ENCODE measurements at places on chromosomes 6 and 20.

GRCh38 chr6:44166591-44167184 lies 8.1 kb downstream of the CAPN11 start:
- no peak for DNase-seq

GRCh38 chr20:326645-327185 lies 1.4 kb downstream of the SOX12 start:
- DNase-seq = no peak

DNA sequence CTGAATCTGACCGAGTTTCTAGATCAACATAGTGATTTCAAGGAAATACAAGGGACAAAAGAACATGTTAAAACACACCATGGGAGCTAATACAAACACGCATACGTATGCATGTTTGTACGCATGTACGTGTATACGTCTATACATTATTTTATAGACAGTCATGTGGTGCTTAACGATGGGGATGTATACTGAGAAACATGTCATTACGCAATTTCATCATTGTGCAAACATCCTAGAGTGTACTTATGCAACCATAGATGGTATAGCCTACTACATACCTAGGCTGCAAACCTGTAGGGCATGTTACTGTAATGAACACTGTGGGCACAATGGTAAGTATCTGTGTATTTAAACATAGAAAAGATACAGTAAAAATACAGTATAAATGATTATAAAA lies 25.0 kb upstream of the NELFCD start:
- no peak for DNase-seq

DNA sequence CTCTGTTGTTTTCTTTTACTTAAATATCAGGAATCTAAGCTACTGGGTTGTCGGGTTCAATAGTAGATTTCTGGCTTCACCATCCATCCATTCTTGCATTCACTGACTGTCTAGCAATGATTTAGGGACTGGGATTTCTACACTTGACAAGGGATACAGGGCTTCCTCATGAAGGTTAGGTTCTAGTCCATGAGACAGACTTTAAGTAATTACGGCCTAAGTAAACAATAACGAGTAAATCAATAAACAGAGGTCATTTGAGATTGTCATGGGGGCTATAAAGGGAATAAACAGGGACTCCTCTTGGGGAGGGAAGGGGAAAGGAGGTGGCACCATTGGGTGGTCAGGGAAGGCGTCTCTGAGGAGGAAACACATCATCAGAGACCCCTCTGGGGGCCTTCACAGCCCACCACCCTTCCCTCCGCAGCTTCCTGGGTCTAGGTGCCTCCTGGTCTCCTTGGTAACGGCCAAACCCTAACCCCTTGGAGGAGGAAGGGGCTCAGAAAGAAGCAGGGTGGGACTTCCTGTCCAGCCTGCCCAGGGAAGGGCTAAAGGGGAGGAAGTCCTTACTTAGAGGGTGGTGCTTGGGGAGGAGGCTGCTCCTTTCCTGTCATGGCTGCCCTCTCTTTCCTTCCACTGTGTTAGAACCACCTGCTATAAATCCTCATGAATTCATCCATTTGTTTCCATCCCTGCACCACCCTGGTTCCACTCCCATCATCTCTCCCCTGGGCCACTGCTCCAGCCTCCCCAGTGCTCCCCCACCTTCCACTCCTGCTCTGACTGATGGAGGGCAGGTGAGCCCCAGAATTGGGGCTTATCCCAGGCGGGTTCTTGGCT lies 33.3 kb downstream of the BPIFB4 start:
- no peak for DNase-seq

DNA sequence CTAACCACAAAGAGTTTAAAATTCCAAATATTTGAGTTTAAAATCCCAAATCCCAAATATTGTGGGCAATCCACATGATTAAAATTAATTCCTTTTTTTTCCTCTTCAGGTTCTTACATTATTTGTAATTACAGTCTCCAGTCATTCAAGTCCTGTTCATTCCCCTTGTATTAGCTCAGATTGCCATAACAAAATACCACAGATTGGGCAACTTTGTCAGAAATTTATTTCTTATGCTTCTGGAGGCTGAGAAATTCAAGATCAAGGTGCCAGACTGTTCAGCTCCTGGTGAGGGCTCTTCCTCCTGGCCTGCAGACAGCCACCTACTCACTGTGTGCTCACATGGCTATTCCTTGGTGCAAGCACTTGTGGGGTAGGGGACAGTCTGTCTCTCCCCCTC lies 105.5 kb downstream of the ARMC2 start:
- DNase-seq = no peak

DNA sequence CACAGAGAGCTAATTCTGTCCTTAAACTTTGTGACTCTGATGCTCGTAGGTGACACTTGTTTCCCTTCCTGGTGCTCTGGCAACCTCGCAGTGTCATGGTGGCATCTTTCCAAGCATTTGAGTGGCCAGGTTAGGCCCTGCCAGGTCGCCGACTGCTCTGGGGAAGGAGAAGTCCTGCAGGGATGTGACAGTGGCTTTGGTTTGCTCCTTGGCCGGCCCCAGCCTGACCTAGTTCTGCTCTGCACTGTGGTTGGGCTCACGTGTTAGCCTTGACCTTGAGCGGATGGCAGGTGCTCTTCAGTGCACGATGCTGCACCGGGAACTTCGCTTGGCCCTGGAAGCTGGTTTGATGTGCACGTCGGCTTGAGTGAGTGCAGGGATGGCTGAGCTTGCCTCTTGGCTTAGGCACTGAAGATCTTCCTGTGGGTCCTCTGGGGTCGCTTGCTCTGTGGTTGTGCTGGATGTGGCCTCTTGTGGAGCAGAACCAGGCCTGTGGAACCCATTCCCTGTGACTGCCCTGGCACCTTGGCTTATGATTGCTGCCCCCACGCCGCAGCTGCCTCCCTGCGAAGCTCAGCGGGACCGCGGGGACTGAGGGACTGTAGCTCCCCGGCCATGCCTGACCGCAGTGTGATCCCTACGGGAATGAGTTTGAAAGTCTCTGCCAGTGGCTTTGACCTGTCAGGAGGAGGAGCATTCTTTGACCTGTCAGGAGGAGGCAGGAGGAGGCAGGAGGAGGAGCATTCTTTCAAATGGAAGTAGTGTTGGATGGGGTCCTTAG lies 8.7 kb downstream of the OSBPL2 start:
- DNase-seq = no peak

- no peak for DNase-seq
Measured at GRCh38 chr6:147503587-147503986, 4.9 kb upstream of the SAMD5 start.

DNA sequence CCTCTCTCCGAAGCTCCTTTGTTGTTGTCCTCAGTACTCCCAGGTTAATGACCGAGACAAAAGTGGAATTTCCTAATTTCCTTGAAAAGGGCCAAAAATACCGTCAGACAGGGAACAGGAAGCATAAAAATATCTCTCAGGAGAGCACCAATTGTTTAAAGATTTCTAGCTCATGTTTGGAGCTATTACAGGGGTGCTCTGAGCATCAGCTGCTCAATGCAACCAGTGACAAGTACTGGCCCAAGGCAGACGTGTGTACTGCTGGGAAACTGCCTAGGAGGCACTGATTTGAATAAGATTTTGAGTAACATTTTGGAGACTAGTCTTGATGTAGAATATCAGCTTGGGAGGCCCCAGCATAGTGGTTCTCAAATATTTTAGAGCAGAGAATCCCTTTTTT lies 17.3 kb downstream of the LAMA4 start:
- DNase-seq = no peak

All from fibroblast of skin of abdomen (primary cell).